MCF 10A (cell line): ENCODE measurements at places on chromosomes 3 and 15. TPM values are rescaled to one million over a fixed set of nuclear protein-coding genes. Genes with fewer than 3 reads are reported as not detected.
A peak's percentile ranks its signal among the peaks of the same experiment; 100 is the strongest.

GRCh38 chr3:123324880-123325765 is 123.4 kb downstream of the SEC22A start:
- no peak for DNase-seq

Gene BFSP2
- not detected in 2 replicates for total RNA-seq

- DNase-seq, result peak; percentile 22
Measured at GRCh38 chr3:40939030-40939740, 260.1 kb upstream of the CTNNB1 start.

Gene GRAMD2A
- 0.42 and 0.93 TPM in 2 replicates for total RNA-seq
